SK-N-SH (cell line): ENCODE measurements at places on chromosomes 5 and 9. TPM values are rescaled to one million over a fixed set of nuclear protein-coding genes. Genes with fewer than 3 reads are reported as not detected.

ZSWIM6 gene
- polyA plus RNA-seq, result 7.4 and 9.8 TPM in 2 replicates

NUTM2F gene
- not detected in 2 replicates for polyA plus RNA-seq

DNA sequence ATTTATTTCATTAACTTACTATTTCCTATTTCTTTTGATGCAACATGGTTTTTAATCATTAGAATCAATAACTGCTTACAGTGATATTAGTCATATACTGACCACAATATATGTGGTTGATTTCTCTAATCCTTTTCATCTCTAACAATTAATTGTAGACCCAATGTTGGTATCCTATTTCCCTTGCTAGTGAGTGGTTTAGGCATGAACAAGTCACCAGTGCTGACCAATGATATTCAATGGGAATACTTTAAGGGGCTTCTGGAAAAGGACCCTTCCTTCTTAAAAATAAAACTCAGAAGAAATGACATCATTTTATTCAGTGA is 672.4 kb upstream of the GRAMD2B start:
- no peak for DNase-seq

- no peak for DNase-seq
Measured at GRCh38 chr5:172769342-172769615, 1.7 kb downstream of the DUSP1 start.

GRCh38 chr9:91746904-91747303 is 203.1 kb downstream of the ROR2 start:
- DNase-seq, result no peak

DNA sequence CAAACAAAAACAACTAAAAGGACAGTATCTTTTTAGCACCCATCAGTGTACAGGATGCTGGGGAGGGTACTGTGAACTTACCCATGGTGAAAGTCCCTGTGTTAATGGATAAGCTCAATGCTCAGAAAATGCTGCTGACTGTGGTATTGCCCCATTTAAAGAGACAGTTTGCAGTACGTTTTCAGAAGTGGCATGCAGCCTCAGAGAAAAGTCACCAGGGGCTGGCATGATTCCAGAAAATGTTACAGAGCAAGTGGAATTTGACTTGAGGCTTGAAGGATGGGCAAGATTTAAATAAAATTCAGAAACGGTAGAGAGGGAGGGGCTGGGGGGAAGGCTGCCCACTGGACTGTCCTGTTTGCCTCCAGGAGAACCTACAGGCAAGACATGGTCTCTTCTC is 7.2 kb downstream of the S1PR3 start:
- DNase-seq, result no peak

DNA sequence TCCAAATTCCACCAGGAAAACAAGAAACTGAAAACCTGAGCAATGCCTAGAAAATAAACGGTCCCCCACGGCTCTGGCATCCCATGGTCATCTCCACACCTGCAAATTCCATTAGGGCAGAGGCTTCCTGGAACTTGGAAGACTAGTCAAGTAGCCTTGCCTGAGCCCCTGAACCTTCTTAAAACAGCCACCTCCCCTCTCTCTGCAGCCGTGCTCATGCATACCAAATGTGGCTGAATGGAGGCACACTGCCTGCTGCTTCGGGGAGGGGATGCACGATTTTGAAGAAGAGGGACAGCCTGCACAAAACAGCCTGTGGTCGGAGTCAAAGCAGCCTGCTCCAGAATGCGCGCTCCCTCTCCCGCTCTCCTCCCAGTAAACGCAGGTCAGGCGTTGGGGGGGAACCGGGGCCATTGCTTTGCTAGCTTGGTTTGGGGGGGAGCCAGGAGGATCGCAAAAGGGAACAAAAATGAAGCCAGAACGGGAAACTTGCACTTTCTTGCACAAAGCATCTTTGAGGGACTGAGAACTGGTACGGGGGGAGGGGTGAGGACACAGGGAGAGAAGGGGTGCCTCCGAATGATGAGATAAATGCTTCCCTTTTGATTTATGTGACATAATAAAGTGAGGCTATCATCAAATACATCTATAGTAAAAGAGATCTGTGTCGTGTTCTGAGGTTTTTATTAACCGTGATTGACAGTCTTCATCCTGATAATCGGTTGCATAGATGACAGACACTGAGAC is at the start of gene TRPM3:
TRPM3 (minus strand) TSS at position 347 of the 747 bp plus-strand sequence; CDS start at position 80, 267 bp downstream.
- DNase-seq, result no peak

GRCh38 chr9:113600023-113600823 is 136.7 kb downstream of the RGS3 start:
- no peak for DNase-seq

- DNase-seq, result no peak
Measured at GRCh38 chr5:1513326-1514026, 10.3 kb downstream of the LPCAT1 start.
